ENCODE measurements at places on chromosomes 12 and 14.
A peak's percentile ranks its signal among the peaks of the same experiment; 100 is the strongest.

DNA sequence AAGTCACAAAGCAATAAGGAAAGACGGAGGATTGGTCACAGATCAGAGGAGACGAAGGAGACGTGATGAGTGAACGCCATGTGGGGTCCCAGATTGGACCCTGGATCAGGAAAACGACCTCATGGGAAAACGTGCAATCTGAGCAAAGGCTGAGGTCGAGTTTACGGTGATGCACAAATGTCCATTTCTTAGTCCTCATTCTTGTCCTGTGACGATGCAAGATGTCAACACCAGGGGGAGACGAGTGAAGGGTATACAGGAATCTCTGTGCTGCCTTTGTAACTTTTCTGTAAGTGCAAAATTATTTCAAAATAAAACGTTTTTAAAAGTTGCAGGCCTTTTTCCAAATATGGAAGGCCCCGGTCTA is 329.8 kb downstream of the MED13L start:
- no peak for DNase-seq

DNA sequence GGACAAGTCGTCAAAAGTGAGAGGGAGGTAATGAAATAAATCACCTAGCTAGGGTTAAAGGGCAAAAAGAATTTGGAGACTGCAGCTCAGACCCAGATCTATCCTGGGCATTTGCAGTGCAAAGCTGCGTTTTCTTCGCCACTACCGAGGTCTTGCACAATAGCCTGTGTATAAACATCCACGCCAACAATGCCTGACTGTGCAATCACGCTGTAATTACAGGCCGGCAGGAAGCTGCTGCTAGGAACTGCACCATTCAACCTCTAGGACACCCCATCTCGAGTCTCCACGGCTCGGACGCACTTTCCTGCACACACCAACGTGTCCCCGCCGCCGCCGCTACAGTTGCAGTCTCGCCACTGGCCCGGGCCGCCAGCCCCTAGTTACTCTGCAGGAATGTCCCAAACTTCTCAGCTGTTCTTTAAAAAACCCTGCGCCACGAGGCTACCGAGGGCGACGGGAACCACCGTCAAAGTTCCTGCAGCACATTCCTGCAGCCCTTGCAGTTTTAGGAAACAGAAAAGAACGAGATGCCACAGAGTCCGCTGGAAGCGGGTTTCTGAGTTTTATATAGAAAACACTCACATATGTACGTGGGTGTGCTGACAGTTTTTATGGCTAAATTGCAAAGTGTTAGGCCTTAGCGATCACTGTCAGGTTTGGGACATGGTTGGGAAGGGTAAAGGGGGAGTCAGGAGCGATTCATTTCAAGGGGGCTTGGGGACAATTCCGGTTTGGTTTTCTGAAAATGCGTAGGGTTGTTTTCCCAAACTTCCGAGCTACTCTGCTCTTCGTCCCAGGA is 65.6 kb upstream of the PTGR2 start:
- DNase-seq: peak; percentile 72

DNA sequence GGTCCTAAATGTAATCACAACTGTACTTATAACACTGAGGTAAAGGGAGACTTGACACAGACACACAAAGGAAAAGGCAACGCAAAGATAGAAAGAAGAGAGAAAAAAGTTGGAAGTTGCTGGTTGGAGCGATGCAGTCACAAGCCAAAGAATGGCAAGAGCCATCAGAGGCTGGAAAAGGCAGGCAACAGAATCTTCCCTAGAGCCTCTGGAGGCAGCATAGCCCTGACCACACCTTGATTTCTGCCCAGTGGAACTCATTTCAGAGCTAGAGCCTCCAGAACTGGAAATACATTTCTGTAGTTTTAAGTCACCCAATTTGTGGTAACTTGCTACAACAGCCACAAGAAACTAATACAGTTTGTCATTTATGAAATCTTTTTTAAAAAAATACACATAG is 89.2 kb downstream of the PUS7L start:
- no peak for DNase-seq

GRCh38 chr14:39267608-39268005 is 33.9 kb downstream of the MIA2 start:
- no peak for DNase-seq

- DNase-seq: no peak
Measured at GRCh38 chr12:121550974-121551634, 29.7 kb downstream of the KDM2B start.

GRCh38 chr12:75162845-75163244 is 46.8 kb downstream of the KCNC2 start:
- no peak for DNase-seq

GRCh38 chr12:46774322-46774633 is 51.5 kb downstream of the SLC38A4 start:
- DNase-seq: no peak

DNA sequence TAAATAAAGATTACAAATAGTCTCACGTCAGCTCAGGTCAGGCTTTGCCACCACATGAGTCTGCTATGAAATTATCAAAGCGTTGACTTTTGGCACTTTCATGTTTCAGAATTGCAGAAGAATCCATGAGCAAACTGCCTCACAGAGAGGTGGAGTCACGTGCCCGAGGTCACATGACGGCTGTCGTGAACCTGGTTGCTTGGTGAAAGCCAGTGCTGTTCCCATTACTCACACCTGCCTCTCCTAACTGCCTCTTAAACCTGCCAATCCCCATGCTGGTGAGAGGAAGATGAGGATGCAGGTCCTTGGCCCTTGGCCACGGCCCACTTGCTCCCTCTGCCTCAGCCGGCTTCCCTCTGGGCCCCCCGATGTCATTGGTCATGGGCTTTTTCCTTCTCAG is 272.7 kb downstream of the BCL11B start:
- no peak for DNase-seq

DNA sequence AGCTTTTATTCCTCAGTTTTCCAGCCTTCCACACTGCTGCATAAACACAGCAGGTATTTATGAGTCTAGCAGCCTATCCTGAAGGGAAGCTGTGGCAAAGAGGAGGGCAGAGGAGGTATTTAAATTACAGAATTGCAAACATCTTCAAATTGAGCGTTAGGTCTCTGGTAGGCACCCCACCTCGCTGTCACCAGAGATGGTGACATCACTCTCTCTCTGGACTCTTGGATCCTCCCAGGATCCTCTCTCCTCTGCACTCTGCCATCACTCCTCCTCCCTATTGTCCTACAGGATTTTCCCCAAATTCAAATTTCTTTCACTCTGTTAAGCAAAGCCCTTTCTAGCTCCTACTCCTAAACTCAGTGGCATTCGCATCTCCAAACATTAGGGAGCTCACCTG is 6.7 kb downstream of the PLEKHD1 start:
- DNase-seq: no peak

- DNase-seq: no peak
Measured at GRCh38 chr12:107356266-107356936, 263.1 kb upstream of the CRY1 start.

DNA sequence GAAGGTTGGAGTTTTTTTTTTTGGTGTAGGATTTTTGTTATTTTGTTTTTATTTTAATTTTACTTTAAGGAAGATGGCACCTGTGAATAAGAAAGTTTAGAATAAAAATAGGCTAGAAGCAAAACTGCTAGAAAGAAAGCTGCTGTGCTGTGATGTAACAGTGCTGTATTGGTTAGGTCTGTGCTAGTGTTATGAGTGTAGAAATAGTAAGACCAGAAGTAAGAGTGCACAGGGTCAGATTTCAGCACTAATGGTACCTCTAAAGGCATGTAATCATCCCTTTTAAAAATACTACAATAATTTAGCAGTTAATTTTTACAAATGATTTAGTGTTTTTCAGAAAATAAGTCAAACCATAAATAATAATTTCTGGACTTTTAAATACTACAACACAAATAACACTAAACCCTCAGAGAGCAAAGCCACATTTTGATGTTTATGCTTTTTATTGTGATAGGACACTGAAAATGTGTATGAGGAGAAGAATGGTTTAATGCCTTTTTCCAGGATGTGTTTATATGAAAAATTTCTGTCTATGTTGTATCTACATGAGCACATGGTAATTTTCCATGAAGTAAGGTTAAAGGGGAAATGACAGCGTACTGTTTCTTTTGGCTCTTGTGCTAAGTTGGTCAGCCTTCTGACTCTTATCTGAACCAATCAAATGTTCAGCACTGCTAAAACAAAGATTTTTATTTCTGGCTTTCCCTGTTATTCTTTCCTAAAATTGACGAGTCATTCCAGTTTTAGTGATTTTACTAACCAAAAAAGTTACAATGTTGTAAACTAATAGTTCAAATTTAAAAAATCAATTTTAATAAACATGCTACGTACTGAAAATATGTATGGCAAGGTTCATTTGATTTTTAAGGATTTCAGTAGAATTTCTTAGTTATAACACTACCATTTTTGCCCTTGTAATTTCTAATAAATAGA is 96.1 kb downstream of the PPHLN1 start:
- no peak for DNase-seq

GRCh38 chr14:21668377-21668776 is 5.2 kb downstream of the OR4E1 start:
- no peak for DNase-seq

- no peak for DNase-seq
Measured at GRCh38 chr14:72699443-72699842, 194.5 kb downstream of the DPF3 start.

DNA sequence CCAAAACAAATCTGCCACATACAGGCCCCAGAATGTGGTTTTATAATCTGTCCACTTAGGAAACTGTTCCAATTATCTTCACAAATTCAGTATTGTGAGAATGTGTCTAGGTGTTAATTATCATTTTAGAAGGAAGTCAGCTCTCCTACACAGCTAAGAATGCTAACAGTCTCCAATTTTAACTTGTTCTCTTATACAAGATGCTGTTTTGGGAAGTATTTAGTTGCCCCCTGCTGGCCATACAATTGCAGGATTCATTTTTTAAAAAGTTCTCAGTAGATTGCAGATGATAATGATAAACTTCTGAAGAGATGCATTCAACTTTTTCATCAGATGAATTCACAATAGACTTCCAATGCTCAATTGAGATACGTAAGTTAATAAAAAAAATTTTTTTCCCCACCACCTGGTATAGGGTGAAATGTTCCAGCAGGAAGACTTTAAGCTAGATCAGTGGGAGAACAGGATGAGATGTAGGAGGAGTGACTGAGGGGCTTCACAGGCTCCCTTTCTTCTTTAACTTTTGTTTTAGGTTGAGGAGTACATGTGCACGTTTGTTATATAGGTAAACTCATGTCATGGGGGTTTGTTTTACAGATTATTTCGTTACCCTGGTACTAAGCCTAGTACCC is 27.3 kb upstream of the OSBPL8 start:
- peak; percentile 65 for DNase-seq

- DNase-seq: peak; percentile 38
Measured at GRCh38 chr12:104372061-104372720, 68.7 kb downstream of the EID3 start.

GRCh38 chr14:61225344-61225743 is 55.8 kb downstream of the TMEM30B start:
- DNase-seq: no peak

DNA sequence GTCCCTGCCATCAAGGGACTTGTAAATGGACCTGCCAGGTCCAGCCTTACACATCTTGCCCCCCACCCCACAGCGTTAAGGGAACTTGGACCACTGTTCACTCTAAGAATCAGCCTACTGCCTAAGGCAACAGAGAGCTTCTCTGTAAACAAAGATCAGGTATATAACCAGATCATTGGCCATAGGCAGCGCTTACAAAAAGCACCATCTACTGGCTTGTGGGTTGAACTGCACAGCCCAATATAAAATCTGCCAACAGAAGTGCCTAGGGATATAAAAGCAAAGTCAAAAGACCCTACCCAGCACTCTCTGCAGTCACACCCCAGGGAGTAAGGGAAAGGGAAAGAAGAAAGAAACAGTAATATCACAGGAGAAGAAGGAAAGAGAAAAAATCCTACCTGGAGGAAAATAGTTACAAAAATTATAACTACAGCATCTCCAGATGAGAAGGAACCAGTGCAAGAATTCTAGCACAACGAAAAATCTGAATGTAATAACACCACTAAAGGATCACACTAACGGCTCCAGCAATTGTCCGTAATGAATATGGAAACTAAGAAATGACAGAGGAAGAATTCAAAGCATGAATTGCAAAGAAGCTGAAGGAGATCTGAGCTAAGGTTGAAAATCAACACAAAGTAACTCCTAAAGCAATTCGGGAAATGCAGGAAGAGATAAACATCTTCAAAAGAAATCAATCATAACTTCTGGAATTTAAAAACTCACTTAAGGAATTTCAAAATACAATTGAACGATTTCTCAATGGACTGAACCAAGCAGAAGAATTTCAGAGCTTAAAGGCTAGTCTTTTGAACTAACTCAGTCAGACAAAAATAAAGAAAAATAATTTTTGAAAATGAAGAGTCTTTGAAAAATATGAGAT is 95.2 kb upstream of the PCED1B start:
- peak; percentile 33 for DNase-seq

- DNase-seq: peak; percentile 86
Measured at GRCh38 chr12:121499929-121500793, 80.7 kb downstream of the KDM2B start.

DNA sequence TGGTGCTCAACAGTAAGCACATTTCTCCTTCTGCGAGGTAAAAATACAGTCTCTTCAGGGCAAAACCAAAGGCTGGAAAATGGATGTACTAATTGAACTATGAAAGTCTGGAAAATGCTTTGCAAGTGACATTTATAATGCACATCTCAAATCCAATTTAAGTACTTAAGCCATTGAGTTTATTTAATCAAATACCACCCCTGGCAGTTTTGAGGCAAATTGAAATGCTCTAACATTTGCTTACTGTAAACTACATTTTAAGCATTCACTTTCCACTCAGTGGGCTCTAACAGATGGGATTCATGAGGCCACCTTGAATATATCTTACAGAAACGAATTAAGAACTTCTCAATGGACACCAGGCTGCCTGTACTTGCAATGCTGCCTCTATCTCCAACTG is 69.7 kb downstream of the HELB start:
- DNase-seq: no peak

DNA sequence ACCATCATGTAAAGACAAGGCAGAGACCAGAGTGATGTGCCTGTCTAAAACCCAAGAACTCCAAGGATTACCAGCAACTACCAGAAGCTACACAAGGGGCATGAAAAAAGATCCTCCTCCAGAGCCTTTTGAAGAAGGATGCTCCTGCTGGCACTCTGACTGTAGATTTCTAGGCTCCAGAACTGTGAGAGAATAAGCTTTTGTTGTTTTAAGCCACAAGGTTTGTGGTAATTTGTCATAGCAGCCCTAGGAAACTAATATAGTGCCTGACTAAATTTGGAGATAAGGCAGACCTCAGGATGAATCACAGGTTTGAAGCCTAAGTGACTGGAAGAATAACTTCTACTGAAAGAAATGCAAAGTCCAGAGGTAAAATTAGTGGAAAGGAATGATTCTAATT is 132.9 kb downstream of the CEP83 start:
- no peak for DNase-seq

- DNase-seq: no peak
Measured at GRCh38 chr12:19694627-19695026, 255.3 kb downstream of the AEBP2 start.

GRCh38 chr14:64910847-64911495 is 3.3 kb upstream of the CHURC1 start:
- DNase-seq: no peak

- peak; percentile 74 for DNase-seq
Measured at GRCh38 chr12:111529424-111530368, 69.4 kb downstream of the ATXN2 start.

- no peak for DNase-seq
Measured at GRCh38 chr12:117158911-117159553, 31.2 kb downstream of the FBXO21 start.

- no peak for DNase-seq
Measured at GRCh38 chr12:25257590-25258324, 7.0 kb upstream of the KRAS start.
